ENCODE measurements at places on chromosomes 6 and 20. TPM values are rescaled to one million over a fixed set of nuclear protein-coding genes. Genes with fewer than 3 reads are reported as not detected.

GRCh38 chr6:135323202-135323668 is 142.1 kb downstream of the MYB start:
- H3K4me1 ChIP-seq, result no peaks in the 10 kb centered on the region
- H3K27me3 ChIP-seq, result no peaks in the 10 kb centered on the region
- DNase-seq, result peak; percentile 10
- no peak overlapping the region for H3K27ac ChIP-seq
- H3K36me3 ChIP-seq, result no peaks in the 10 kb centered on the region

- H3K36me3 ChIP-seq, result no peaks in the 10 kb centered on the region
- H3K27ac ChIP-seq, result no peak overlapping the region
- H3K4me3 ChIP-seq, result no peak overlapping the region
- no peak for DNase-seq
- no peaks in the 10 kb centered on the region for H3K27me3 ChIP-seq
- no peaks in the 10 kb centered on the region for H3K4me1 ChIP-seq
Measured at GRCh38 chr6:136037876-136038460, 186.5 kb downstream of the PDE7B start.

DNA sequence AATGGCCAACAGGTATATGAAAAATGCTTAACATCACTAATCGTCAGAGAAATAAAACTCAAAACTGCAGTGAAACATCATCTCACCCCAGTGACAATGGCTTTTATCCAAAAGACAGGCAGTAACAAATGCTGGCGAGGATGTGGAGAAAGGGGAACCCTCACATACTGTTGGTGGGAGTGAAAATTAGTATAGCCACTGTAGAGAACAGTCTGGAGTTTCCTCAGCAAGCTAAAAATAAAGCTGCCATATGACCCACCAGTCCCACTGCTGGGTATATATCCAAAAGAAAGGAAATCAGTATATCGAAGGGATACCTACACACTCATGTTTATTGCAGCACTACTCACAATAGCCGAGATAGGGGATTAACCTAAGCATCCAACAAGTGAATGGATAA is 23.4 kb upstream of the INSM1 start:
- peaks cover 4% of the 10 kb centered on the region for H3K27me3 ChIP-seq
- no peak overlapping the region for H3K27ac ChIP-seq
- no peak overlapping the region for H3K4me3 ChIP-seq
- DNase-seq, result no peak
- no peaks in the 10 kb centered on the region for H3K4me1 ChIP-seq
- no peaks in the 10 kb centered on the region for H3K36me3 ChIP-seq

DNA sequence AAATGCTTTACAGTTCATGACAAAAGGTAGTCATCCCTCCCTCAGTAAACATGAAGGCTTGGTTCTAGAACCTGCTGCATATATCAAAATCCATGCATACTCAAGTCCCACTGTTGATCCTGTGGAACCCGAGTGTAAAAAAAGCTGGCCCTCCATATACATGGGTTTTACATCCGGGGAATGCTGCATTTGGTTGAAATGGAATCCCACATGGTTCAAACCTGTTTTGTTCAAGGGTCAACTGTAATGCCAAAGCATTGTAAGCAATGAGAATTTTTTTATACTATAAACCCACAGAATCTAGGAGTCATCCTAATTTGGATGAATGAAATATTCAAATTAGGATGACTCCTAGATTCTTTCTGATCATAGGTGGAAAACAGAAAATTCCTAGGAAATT is 5.9 kb upstream of the HDAC2 start:
- DNase-seq, result no peak
- no peaks in the 10 kb centered on the region for H3K36me3 ChIP-seq
- H3K4me3 ChIP-seq, result no peak overlapping the region

DNA sequence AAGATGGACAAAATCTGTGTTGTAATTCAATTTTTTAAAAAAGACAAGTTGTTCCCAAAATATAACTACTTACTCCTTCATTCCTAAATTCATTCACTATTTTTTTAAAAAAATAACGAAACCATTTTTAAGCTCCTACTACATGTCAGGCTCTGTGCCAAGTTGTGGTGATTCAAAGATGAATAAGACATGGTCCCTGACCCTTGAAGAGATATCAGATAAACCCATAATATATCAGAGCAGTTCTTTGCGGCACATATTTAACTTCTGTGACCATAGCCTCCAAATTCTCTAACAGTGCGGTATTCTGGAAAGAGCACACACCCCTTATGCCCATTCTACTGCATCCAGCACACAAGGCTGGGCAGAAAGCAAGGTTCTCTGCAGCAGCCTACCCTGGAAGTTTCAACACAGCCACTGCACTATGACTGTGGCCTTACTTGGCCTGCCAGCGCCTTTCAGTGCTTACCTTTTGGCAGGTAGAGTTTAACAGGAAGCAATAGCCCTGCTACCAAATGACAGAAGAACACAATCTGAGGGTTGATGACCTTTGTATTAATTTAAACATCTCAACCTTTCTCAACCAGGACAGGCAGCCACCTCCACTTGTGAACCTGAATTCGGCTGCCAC is 406.5 kb downstream of the BTBD9 start:
- H3K4me1 ChIP-seq, result no peaks in the 10 kb centered on the region
- no peak overlapping the region for H3K27ac ChIP-seq
- H3K27me3 ChIP-seq, result no peaks in the 10 kb centered on the region
- DNase-seq, result no peak
- no peaks in the 10 kb centered on the region for H3K36me3 ChIP-seq

- peaks cover 60% of the 10 kb centered on the region for H3K36me3 ChIP-seq
- peaks cover 35% of the 10 kb centered on the region for H3K4me1 ChIP-seq
- H3K27me3 ChIP-seq, result no peaks in the 10 kb centered on the region
Measured at GRCh38 chr20:59031564-59032022, 542 bp downstream of the ATP5F1E start.

- no peak for DNase-seq
- H3K36me3 ChIP-seq, result no peaks in the 10 kb centered on the region
- H3K4me1 ChIP-seq, result no peaks in the 10 kb centered on the region
- no peak overlapping the region for H3K4me3 ChIP-seq
- no peaks in the 10 kb centered on the region for H3K27me3 ChIP-seq
Measured at GRCh38 chr6:133358574-133359150, 117.5 kb downstream of the EYA4 start.

- H3K36me3 ChIP-seq, result no peaks in the 10 kb centered on the region
- no peaks in the 10 kb centered on the region for H3K4me1 ChIP-seq
- DNase-seq, result no peak
- H3K27me3 ChIP-seq, result no peaks in the 10 kb centered on the region
Measured at GRCh38 chr6:95530176-95530819, 47.0 kb upstream of the MANEA start.

GRCh38 chr20:55140631-55141030 is 665.2 kb downstream of the DOK5 start:
- no peaks in the 10 kb centered on the region for H3K4me1 ChIP-seq
- no peaks in the 10 kb centered on the region for H3K36me3 ChIP-seq
- no peak overlapping the region for H3K4me3 ChIP-seq
- no peaks in the 10 kb centered on the region for H3K27me3 ChIP-seq
- no peak overlapping the region for H3K27ac ChIP-seq

- no peak for DNase-seq
- no peak overlapping the region for H3K4me3 ChIP-seq
- peaks cover 9% of the 10 kb centered on the region for H3K4me1 ChIP-seq
- no peaks in the 10 kb centered on the region for H3K27me3 ChIP-seq
Measured at GRCh38 chr20:25991051-25991755, 294.6 kb upstream of the ZNF337 start.

- no peaks in the 10 kb centered on the region for H3K4me1 ChIP-seq
- no peaks in the 10 kb centered on the region for H3K27me3 ChIP-seq
- no peak overlapping the region for H3K27ac ChIP-seq
- DNase-seq, result no peak
- H3K36me3 ChIP-seq, result no peaks in the 10 kb centered on the region
Measured at GRCh38 chr6:134308800-134309199, 9.1 kb downstream of the SGK1 start.

GRCh38 chr20:50136822-50137599 is 16.5 kb downstream of the PEDS1 start:
- DNase-seq, result no peak
- H3K4me1 ChIP-seq, result no peaks in the 10 kb centered on the region
- H3K27ac ChIP-seq, result no peak overlapping the region
- peaks cover 60% of the 10 kb centered on the region for H3K36me3 ChIP-seq

DNA sequence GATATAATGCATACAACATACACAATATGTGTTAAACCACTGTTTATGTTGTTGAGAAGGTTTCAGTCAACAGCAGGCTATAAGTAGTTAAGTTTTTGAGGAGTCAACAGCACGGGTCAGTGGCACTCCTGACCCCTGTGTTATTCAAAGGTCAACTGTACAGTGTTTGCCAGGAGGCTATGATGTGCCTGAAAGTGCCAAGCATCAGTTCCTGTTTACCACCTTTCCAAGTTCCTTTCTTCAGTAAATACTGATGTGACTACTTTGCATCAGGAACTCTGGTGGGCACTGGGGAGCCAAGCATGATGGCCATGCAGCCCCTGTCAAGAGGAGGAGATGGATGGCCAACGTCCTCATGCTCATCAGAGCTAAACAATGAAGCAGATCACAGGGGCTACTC is 224.4 kb upstream of the EXOC2 start:
- no peak for DNase-seq
- no peak overlapping the region for H3K4me3 ChIP-seq
- no peak overlapping the region for H3K27ac ChIP-seq
- peaks cover 8% of the 10 kb centered on the region for H3K27me3 ChIP-seq
- H3K4me1 ChIP-seq, result no peaks in the 10 kb centered on the region
- no peaks in the 10 kb centered on the region for H3K36me3 ChIP-seq

DNA sequence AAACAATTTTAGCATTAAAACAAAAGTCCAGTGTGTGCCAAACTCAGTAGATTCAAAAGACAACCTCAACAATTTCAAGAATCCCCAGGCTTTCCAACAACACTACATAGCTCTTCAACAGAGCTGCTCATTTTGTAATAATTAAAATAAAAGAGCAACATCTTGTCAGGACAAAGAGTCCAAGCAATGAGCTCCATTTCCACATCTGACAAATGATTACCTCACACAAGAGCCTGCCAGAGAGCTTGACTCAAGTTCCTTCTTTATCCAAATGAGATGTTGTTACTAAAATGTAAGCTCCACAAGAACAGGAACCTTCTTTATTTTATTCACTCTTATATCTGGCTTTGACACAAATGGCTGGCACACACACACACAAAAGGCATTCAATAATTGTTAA is 449.8 kb downstream of the HACE1 start:
- no peaks in the 10 kb centered on the region for H3K27me3 ChIP-seq
- no peaks in the 10 kb centered on the region for H3K4me1 ChIP-seq
- no peak overlapping the region for H3K27ac ChIP-seq
- no peak overlapping the region for H3K4me3 ChIP-seq
- H3K36me3 ChIP-seq, result no peaks in the 10 kb centered on the region
- DNase-seq, result no peak

DNA sequence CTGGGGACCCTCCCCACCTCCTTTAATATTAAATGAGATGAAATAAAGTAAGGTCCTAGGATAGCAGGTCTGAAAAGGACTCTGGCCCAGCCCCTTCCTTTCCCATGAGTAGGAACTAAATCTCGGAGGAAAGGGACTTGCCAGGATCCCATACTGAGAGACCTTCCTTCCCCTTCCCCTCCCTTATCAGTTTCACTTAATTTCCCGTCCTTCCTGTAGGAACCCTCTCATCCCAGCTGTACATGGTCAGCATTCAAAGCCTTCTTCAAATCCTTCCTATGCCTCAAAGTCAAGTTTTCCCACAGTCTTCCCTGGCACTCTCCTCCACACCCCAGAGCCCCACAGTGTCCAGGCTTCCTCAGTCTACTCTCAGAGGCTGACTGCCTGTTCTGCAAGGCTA is 71.3 kb upstream of the MYL9 start:
- no peaks in the 10 kb centered on the region for H3K27me3 ChIP-seq
- no peak overlapping the region for H3K4me3 ChIP-seq
- DNase-seq, result no peak
- peaks cover 75% of the 10 kb centered on the region for H3K4me1 ChIP-seq
- H3K36me3 ChIP-seq, result no peaks in the 10 kb centered on the region
- H3K27ac ChIP-seq, result no peak overlapping the region

GRCh38 chr6:31580807-31581433 is 1.3 kb downstream of the LTB start:
- DNase-seq, result peak; percentile 91
- peak overlapping the region; percentile 97 for H3K4me3 ChIP-seq
- H3K27me3 ChIP-seq, result no peaks in the 10 kb centered on the region
- H3K27ac ChIP-seq, result peak overlapping the region; percentile 95
- H3K4me1 ChIP-seq, result peaks cover 82% of the 10 kb centered on the region

- H3K27ac ChIP-seq, result no peak overlapping the region
- no peak overlapping the region for H3K4me3 ChIP-seq
- H3K36me3 ChIP-seq, result no peaks in the 10 kb centered on the region
- no peaks in the 10 kb centered on the region for H3K27me3 ChIP-seq
Measured at GRCh38 chr6:105592329-105592728, 189.4 kb upstream of the PREP start.

Gene RHAG
- not detected for total RNA-seq

Gene KIAA0408
- total RNA-seq, result 1.0 TPM

Gene MCUR1
- 3.2 TPM for total RNA-seq

Gene TRIM10
- total RNA-seq, result not detected

Gene FNDC11
- 1.8 TPM for total RNA-seq

Gene SMOC2
- total RNA-seq, result not detected

Gene PRICKLE4
- total RNA-seq, result not detected

Gene OOEP
- 0.38 TPM for total RNA-seq

Gene MOG
- not detected for total RNA-seq

Gene MYLIP
- total RNA-seq, result 324 TPM

All from CD4-positive, alpha-beta T cell (primary cell).